Globus pallidus (tissue), 1 donor: ENCODE measurements at places on chromosomes 7 and 10.

DNA sequence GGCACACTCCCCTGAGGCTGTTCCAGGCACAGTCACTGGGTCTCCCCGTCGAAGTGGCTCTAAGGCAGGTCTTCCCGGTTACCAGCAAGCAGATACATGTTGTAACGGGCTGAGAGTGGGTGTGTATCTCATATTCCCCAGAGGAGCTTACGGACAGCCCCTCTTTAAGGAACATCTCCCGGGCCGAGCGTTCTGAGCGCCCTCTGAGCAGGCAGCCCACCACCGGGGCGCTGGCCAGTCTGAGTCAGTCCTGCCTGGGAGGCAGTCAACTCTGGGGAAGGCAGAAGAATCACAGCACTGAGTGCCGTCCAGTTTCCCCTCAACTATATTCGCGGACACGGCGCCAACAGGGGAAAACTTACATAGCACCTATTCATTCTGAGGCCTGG, 117.4 kb downstream of the LHPP start:
- no peak for DNase-seq

DNA sequence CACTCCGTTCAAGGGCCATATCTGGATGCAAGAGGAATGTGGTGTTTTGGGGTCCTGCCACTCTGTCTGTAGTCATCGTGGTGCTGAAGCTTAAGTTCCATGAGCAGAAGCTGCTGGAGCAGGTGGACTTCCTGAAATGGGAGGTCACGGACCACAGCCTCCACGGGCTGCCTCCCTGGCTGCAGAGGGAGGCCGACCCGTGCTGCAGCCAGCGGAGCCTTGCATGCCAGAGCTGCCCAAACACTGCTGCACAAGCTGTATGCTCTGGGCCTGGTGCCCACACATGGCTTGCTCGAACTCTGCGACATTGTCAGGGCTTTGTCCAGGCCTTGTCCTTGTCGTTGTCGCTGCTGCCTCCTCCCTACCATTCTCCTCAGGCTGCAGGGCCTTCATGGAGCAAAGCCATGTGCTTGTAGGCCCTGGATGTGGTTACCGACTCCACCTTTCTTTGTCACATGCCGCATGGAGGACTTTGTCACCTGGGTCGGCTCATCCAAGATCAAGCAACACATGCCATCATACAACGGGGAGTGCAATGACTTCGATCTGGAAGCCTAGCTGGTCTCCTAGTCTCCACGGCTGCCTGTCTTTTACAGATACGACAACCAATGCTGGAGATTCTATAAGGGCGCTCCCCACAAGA, 21.4 kb downstream of the GARIN1A start:
- DNase-seq = no peak

DNA sequence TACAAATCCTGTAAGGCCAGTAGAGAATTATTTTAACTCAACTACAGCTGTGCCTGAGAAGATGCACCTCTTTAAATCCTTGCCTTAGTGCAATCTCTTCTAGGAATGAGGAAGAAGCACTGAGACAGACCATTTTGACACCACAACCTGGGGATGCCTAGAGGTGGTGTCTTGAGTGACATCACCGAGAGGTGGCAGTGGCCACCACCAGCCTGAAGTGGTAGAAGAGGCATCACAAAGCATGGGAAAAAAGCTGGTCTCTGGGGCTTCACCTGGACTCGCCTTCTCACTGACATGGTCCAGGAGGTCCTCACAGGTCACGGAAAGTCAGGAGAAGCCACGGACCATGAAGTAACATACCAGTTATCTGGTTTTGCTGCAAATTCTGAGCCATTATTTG, 99.2 kb upstream of the PDLIM1 start:
- DNase-seq = no peak

- no peak for DNase-seq
These were observed 1034.5 kb upstream of the PHF14 start for GRCh38 chr7:9939176-9939575.

GRCh38 chr7:38838725-38839385, 70.1 kb downstream of the VPS41 start:
- no peak for DNase-seq

DNA sequence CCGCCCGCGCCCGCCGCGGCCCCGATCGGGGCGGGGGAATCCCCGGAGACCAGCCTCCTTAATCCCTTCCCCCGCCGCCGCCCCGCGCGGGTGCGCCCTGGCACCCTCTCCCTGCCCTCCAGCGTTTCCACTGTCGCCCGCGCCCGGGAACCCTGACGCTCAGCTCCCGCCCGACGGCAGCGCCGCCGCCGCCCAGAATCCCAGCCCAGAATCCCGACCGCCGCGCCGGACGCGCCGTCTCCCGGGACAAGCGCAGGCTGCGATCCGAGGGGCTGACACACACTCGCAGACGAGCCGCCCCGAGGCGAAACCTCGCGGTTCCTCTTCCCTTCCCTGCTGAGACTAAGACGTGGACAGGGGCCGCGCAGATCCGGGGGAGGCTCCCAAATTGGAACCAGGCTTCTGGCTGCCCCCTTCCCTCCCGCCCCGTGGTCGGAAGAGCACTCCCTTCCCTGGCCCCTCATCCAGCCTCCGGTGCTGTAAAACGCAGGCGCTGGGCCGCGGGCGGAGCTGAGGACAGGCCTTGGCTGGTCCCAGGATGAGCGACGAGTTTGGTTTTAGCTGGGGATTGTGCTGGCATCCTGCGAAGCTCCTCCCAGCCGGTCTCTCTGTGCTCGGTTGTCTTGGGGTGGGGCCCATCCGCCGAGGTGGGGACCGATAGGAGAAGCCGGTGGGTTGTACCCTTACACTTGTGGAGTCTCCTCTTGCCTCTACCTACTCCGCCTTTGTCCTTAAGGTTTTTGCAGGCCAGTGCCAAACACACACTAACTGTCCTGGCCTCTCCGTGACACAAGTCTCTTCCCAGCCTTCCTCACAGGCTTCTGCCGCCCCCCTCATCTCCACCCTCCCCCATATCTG, 1.1 kb downstream of the MARVELD1 start:
- DNase-seq = no peak

DNA sequence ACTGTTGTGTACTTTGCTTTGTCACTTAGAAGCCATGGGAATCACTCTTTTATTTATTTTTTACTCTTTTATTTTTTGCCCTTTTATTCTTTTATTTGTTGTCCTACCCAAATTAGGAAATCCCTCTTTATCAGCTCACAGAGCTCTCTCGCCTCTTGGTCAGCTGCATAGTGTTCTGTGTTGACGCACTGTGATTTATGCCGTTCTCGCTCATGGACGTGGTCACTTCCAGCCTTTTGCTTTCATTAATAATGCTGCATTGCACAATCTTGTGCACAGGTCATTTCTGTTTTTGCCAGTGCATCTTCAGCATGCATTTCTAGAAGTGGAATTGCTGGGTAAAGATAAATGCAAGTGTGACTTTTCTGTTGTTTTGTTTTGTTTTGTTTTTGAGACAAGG, 42.3 kb downstream of the FBH1 start:
- no peak for DNase-seq

DNA sequence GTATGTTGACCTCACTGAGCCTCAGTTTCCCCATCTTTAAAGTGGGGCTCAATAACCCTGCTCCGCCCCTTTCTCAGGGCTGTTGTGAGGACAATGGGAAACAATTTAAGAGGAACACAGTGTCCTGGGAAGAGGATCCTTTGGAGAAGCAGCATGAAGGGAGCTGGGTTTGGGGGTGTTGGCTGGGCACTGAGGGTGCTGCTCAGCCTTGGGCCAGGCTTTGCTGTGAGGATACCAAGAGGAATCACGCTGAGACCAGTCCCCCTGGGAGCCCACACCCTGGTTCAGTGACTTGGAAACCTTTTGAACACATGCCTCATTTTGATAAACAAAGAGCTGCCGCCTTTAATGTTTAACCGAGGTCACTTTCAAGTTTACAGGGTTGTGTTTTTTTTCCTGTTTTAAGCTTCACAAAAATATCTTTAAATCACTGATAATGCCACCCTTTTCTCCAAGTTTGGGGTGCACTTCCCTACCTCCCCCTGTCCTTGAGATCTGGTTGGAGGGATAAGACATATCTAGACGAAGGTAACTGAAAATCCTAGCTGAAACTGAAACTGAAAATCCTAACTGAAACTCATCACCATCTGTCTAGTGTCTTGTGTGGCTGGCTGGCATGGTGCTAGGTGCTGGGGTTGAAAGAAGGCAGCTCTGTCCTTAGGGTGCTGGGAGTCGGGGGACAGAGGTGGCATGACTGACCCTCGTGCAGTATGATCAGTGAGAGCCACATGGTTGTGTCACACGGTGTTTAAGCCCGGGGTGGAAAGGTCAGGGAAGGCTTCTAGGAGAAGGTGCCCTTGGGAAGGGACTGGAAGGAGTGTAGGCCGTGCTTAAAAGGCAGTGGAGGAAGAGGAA, 27.7 kb downstream of the ZNF775 start:
- DNase-seq = no peak
